ENCODE measurements at places on chromosomes 16 and 17.
A peak's percentile ranks its signal among the peaks of the same experiment; 100 is the strongest.

- no peak for DNase-seq
Observed at GRCh38 chr16:56505181-56505580, 14.6 kb downstream of the BBS2 start.

GRCh38 chr17:16197276-16197675 is 18.1 kb downstream of the NCOR1 start:
- no peak for DNase-seq

- DNase-seq, result no peak
Observed at GRCh38 chr17:9647014-9647413, 1.7 kb downstream of the USP43 start.

DNA sequence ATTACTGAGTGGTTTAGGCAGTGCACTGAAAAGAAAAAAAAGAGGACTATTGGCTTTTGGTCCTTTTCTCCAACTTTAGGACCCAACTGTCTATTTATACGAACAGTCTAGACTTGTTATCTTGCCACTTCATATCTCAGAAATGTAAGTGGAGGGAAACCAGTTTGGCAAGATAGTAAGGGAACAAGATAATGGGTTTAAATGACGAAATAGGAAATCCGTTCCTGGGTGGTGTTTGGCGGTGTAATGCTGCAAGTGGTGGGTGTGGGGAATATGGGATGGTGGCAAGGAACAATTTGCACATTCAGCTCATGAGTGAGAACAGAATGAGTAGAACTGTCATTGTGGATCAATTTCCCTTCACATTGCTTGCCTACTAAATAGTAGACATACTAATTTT is 44.7 kb downstream of the GRB7 start:
- DNase-seq, result no peak

DNA sequence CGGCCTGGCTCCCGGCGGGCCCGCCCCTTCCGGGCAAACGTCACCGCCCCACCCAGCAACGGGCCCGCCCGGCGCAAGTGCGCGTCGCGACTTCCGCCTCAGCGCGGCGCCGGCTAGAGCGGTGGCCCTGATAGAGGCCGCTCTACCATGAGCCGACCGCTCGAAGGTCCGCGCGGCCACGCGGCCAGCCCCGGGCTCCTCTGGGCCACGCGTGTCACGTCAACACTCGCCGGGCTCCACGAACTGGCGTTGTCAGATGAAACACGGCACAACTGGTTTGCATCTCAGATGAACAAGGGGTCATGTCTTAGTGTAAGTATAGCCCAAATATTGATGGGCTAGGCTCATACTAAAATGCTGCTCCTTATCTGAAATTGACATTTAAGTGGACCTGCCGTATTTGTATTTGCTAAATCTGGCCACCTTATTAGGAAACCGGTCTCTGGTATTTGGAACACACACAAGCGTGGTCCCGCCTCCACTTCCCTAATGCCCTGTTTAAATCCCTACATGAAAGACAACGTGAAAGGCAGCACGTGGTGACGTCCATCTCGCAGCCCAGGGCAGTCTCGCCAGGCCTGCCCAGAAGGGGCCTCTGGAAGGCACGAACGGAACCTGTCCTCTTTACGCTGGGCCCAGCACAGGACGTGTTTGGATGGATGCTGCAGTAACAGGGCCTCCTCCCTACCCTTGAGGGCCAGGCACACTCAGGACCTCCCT is at the start of gene ZNF598:
Gene ZNF598, minus strand, starts transcription at position 31 of the 720 bp plus-strand sequence.
- peak; percentile 50 for DNase-seq

DNA sequence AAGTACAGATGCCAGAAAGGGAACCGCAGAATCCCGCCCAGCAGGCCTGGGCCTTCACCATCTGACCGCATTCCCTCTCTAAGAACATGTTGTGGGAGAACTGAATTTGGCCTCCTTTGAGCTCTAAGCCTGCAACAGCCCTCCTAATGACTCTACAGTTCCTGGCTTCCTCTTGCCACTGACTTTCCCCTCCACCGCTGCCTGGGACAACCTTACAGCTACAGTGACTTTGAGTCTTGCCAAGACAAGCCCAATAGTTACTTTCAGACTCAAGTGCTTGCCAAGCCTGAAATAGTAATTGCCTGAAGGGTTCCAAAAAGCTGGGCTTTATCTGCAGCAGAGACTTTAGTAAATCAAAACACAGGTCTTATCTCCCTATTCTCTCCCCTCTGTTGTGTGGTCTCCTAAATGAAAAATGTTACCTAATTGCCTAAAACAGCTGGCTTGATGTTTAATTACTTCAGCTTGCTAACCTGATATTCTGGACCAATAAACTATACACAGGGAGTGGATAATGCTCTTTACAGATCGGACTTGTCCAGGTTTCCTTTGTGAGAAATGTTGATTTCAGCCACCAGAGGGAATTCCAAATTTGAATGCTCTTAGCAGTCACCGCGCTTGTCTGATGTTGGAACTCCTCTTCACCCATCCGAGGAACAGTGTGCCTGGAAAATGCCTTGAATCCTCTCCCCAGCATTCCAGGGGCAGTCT is 85.1 kb upstream of the TBX2 start:
- DNase-seq, result no peak

DNA sequence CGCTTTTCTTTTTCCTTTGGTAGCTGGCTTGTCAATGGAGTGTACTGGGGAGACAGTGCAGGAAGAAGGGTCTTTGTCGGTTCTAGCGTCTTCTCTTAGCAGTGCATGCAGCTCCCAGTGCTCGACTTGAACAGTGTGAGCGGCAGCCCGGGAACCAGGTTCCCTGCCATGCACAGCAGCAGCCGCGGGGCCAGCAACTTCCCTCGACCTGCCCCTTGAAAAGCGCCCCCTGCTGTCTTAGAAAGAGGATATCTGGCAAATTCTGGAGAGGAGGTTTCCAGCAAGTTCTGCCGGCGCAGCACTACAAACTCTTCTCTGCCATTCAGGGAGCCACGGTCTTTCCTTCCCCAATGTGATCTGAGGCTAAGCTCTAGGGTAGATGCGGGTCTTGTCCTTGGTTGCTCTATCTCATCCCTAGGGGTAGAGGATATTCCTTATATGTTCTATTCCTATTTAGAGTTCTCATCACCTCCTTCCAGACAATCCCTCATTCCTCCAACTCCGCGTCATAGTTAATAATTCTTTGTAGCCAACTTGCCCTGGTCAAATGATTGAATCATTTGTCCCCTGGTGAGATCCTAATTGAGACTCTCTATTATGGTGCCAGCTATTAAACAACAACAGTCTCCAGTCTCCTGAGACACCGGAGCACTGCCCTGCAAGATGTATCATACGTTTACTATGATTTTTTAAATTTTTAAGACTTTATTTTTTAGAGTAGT is 451.3 kb downstream of the PMP22 start:
- DNase-seq, result no peak

All from caudate nucleus (tissue), 63 donors.